ENCODE measurements at places on chromosomes 16 and 17.

- H3K36me3 ChIP-seq: no peaks in the 10 kb centered on the region
- H3K4me3 ChIP-seq: no peak overlapping the region
- DNase-seq: no peak
Observed at GRCh38 chr17:40903129-40903847, 18.2 kb upstream of the KRT20 start.

DNA sequence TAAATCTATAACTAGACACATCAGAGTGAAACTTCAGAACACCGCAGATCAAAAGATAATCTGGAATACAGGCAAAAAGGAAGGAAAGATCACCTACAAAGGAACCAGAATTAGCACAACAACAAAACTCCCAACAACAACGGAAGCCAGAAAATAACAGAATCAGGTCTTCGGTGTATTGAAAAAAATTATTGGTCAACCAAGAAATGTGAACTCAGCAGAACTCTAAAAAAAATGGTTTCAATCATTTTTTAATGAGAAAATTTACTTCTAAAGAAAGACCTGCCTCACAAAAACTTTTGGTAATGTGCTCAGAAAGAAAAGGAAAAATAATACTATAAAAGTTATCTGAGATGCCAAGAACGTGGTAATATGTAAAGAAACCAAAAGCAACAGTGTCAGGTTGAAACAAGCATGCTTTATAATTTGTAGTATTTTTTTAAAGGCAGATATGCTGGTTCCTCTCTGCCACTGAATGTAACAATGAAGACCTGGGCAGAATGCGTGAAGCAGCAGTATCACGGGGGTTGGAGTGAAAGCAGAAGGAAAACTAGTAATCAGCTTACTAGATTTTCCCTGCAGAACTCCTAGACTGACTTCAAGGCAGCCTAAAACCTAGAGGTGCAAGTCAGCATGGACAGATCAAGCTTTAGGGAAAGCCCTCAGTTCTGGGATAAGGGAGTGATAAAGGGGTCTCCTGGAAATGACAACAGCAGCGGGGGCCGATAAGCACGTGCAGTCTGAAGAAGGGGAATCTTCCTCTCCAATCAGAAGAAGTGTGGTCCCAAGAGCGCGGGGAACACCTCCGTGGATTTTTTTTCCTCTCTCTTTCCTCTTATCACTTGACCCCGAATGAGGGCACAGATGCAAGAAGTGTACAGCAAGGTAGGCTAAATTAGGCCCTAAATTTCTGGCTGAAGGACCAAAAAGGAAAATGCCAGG lies 80.9 kb upstream of the TEKT1 start:
- H3K4me1 ChIP-seq: no peaks in the 10 kb centered on the region
- H3K4me3 ChIP-seq: no peak overlapping the region
- no peaks in the 10 kb centered on the region for H3K36me3 ChIP-seq
- H3K27ac ChIP-seq: no peak overlapping the region
- DNase-seq: no peak

- no peak overlapping the region for H3K27ac ChIP-seq
- H3K4me1 ChIP-seq: no peaks in the 10 kb centered on the region
- H3K4me3 ChIP-seq: no peak overlapping the region
- DNase-seq: no peak
- no peaks in the 10 kb centered on the region for H3K36me3 ChIP-seq
Observed at GRCh38 chr16:12392585-12393091, 411.0 kb downstream of the CPPED1 start.

DNA sequence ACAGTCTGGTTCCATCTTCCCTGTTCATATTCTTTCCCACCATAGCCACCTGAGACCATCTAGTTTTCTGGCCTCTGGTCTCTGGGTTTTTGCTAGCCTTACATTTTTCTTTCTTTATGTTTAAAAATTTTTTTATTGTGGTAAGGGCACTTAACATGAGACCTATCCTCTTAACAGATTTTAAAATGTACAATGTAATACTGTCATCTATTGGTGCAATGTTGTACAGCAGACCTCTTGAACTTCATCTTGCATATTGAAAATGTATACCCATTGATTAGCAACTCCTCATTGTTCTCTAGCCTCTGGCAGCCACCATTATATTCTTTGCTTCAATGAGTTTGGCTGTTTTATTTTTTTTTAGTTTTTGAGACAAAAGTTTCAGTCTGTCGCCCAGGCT lies 39.2 kb downstream of the ITGAM start:
- no peaks in the 10 kb centered on the region for H3K36me3 ChIP-seq
- H3K4me1 ChIP-seq: peaks cover 10% of the 10 kb centered on the region
- no peak overlapping the region for H3K27ac ChIP-seq
- no peak overlapping the region for H3K4me3 ChIP-seq
- DNase-seq: no peak
- peaks cover 4% of the 10 kb centered on the region for H3K27me3 ChIP-seq

DNA sequence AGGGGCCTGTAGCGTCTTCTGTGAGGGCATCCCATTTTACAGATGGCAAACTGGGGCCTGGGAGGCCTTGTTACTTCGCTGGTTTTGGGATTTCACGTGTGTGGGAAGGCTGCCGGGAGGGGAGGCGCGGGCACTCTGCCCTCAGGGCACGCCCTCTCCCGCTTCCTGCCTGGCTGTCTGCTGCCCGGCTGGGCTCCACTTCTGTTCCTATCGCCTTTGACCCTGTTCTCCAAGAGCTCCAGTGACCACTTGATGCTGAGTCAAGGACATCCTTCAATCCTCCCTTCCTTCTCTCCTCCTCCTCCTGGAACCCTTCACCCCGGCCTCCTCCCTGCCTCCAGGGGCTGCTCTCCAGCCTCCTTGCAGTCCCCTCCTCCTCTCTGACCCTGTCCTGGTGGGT lies 16.0 kb downstream of the SPNS3 start:
- peaks cover 3% of the 10 kb centered on the region for H3K4me1 ChIP-seq
- no peak overlapping the region for H3K4me3 ChIP-seq
- no peaks in the 10 kb centered on the region for H3K27me3 ChIP-seq
- no peak overlapping the region for H3K27ac ChIP-seq

DNA sequence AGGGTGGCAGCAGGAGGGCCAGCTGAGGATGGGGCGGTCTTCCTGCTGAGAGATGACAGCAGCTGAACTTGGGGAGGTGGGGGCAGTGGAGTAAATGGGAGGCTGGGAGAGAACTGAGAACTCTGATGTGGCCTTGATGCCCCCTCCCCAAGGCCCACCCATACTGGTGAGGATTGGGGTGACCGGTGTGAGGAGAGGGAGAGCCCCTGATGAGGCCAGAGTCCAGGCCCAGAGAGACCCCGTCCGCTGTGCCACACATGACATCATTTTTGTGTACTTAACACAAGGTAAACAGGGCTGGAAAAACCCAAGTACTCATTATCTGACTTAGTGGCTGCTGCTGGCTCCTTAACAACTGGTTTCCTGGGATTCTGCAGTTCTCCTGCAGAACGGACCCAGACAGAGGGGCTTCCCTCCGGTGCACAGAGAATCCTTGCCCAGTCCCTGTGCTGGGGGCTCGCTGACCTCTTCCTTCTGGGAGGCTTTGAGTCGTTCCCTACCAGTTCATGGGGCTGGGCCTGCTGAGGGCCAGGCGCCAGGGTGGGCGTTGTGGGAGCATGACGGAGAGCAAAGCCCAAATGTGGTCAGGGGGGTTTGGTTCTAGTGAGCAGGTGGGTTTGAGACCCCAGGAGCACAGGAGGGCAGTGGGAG lies 207.6 kb downstream of the RAB11FIP4 start:
- peaks cover 40% of the 10 kb centered on the region for H3K4me1 ChIP-seq
- no peak for DNase-seq

All from tibial artery (tissue), 4 donors.